ENCODE measurements at places on chromosomes 5 and 9. TPM values are rescaled to one million over a fixed set of nuclear protein-coding genes. Genes with fewer than 3 reads are reported as not detected.
A peak's percentile ranks its signal among the peaks of the same experiment; 100 is the strongest.

DNA sequence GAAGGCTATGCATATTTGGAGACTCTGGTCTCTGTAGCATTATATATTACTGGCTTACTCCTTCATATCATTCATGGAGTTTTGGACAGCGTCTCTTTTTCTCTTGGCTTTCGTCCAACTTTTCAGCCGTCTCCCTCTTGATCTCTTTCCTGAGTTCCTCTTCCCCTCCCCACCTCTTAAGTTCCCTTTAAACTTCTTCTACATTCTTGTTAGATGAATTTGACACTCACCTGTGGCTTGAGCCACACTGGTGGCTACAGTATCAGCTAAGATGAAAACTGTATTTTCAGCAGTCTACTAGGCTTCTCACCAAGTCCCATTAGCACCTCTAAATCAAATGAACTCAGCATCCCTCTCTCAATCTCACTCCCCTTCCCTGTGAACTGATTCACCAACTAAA, 128.1 kb downstream of the STARD4 start:
- no peak for DNase-seq
- H3K27ac ChIP-seq, result no peak overlapping the region
- no peak overlapping the region for H3K4me3 ChIP-seq
- H3K36me3 ChIP-seq, result no peaks in the 10 kb centered on the region
- H3K27me3 ChIP-seq, result no peaks in the 10 kb centered on the region

DNA sequence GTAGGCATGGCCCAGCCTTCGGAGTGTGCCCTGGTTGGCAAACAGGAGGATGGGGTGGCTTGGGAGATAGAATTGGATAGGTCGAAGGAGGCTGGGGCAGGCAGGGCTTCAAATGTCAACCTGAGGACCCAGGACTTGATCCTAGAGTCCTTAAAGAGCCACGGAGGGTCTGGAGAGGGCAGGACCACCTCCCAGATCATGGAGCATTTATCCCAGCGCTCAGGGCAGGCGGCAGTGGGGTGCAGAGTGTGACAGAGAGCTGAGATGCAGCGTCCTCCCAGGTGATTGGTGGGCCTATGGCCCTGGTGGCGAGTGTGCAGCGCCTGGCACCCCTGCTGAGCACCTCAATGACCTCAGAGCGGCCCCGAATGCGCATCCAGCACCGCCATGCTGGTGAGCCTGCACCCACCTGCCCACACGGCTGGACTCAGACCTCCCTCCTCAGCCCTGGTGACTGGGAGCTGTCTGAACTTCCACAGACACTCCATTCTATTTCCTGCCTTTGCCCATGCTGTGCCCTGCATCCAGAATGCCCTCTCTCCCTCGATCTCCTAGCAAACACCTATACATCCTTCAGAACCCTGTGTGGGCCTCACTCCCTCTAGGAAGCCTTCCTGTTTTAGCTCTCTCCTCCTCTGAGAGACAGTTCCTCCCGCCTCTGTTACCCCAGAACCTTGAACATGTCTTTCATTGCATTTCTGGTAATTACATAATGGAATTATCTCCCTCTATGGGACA, 6.3 kb downstream of the ADGRD2 start:
- peaks cover 14% of the 10 kb centered on the region for H3K27me3 ChIP-seq
- no peaks in the 10 kb centered on the region for H3K4me1 ChIP-seq
- H3K27ac ChIP-seq, result no peak overlapping the region
- no peak overlapping the region for H3K4me3 ChIP-seq
- no peaks in the 10 kb centered on the region for H3K36me3 ChIP-seq

- no peaks in the 10 kb centered on the region for H3K4me1 ChIP-seq
- no peaks in the 10 kb centered on the region for H3K27me3 ChIP-seq
- DNase-seq, result no peak
- no peak overlapping the region for H3K27ac ChIP-seq
Observed at GRCh38 chr5:58787987-58788386, 205.1 kb downstream of the RAB3C start.

DNA sequence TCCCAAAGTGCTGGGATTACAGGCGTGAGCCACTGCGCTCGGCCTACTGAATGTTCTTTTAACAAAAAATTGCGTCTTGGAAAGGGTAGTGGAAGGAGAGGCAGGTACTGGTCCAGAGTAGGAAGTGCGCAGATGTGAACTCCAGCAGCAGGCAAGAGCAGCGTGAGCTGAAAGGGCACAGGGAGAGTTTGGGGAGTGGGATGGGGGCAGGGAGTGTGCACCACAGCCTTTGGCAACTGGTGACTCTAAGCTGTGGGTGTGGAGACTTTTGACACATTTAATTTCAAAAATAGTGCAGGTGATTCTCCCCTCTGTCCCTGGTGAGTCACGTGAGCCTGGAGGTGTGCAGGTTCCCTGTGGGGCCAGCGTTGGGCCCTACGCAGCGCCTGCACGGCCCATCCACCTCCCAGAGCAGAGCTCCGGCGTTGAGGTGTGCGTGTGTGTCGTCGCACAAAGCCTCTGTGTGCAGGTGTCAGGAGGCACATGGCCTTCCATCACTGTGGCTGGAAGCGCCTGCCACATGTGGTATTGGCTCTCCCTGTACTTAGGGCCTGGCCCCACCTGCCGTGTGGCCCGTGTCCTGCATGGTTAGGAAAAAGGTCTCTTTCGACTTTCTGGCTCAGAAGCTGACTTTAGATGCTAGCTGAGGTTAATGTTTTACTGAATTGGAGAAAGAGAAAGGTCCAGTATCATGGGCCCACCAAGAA, 11.5 kb downstream of the SQSTM1 start:
- H3K36me3 ChIP-seq, result no peaks in the 10 kb centered on the region
- H3K27ac ChIP-seq, result no peak overlapping the region
- H3K4me1 ChIP-seq, result no peaks in the 10 kb centered on the region
- H3K4me3 ChIP-seq, result no peak overlapping the region

GRCh38 chr9:99820685-99821395, 845 bp upstream of the NR4A3 start:
- peaks cover 7% of the 10 kb centered on the region for H3K4me1 ChIP-seq
- no peaks in the 10 kb centered on the region for H3K36me3 ChIP-seq
- no peaks in the 10 kb centered on the region for H3K27me3 ChIP-seq
- H3K27ac ChIP-seq, result peak overlapping the region; percentile 96
- peak; percentile 73 for DNase-seq
- H3K4me3 ChIP-seq, result peak overlapping the region; percentile 81

- no peak overlapping the region for H3K4me3 ChIP-seq
- no peak for DNase-seq
- no peaks in the 10 kb centered on the region for H3K4me1 ChIP-seq
- peak overlapping the region; percentile 49 for H3K27ac ChIP-seq
- H3K36me3 ChIP-seq, result no peaks in the 10 kb centered on the region
Observed at GRCh38 chr9:134812343-134812673, 68.3 kb upstream of the FCN2 start.

DNA sequence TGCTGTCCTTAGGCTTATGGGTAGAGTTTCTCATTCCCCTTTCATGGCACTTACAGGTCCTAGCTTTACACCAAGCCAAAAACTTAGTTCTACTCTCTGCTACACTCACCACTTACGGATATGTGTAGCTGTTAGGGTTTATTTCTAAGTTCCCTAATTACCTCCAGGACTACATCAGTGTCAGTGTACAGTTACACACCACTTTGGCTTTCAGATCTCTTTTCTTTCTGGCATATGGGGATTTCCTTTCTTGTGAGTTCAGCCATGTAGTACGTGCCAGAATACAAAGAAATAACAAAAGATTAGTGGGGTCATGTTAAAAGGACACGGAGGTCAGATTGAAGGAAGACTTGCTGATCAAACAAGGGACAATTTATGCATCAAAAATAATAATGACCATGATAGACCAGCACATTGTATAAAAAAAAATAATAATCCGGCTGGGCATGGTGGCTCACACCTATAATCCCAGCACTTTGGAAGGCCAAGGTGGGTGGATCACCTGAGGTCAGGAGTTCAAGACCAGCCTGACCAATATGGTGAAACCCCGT, 41.8 kb downstream of the LYRM7 start:
- no peak for DNase-seq
- no peaks in the 10 kb centered on the region for H3K4me1 ChIP-seq

The NTRK2 gene
- total RNA-seq, result 23.2 TPM

DNA sequence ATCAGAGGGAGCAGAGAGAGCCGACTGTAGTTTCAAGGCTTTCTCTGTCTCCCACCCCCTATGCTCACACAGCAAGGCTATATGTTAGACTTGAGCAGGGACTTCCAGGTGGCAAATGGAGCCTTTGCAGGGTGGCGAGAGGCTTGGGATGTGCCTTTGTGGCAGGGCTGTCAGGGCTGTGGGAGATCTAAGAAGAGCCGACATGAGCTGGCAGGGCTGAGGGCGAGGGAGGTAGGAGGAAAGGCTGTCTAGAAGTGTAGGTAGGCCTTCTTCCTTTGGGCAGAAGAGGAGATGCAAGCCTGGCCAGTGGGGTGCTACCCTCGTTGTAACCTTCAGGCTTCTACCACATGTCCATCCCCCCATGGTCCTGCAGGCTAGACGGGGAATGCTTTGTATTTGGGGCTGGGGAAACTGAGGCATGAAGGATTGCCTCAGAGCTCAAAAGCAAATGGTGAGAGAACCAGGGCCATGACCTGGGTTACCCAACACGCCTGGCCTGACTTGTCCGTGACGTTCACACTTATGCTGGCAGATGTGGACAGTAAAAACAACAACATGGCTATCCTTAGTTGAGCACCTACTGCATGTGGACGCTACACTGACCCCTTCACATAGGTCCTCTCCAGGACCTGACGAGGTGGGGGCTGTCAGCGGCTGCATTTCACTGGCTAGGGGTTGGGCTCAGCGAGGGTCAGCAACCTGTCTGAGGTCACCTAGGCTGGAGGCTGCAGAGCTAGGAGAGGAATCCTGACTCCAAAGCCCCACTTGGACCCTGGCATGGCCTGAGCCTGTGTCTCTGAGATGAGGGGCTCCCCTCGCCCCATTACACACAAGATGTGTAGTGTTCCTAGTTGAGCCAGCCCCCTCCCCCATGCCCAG, 15.3 kb downstream of the CXXC5 start:
- no peaks in the 10 kb centered on the region for H3K27me3 ChIP-seq
- no peak overlapping the region for H3K27ac ChIP-seq
- no peaks in the 10 kb centered on the region for H3K36me3 ChIP-seq

DNA sequence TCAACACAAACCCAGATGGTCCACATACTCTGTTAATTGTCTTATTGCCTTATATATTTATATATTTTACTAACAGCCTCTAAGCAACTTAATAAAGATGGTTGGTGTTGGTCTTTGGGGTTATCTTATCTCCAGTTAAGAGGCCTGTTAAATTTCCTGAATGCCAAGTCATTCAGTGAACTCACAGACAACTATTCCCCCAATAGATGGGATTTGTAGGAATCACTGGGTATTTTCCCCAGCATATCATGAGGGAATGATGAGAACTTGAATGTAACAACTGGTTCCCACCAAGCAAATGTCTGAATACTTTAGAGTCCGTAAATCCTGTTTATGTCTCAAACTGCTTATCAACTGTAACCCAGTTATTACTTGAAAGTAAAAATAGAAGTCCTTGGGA, 42.7 kb upstream of the RETREG1 start:
- no peaks in the 10 kb centered on the region for H3K27me3 ChIP-seq
- no peaks in the 10 kb centered on the region for H3K36me3 ChIP-seq
- no peak overlapping the region for H3K4me3 ChIP-seq
- H3K27ac ChIP-seq, result no peak overlapping the region
- H3K4me1 ChIP-seq, result no peaks in the 10 kb centered on the region

GRCh38 chr9:14373336-14373666, 59.4 kb upstream of the NFIB start:
- H3K36me3 ChIP-seq, result no peaks in the 10 kb centered on the region
- no peak overlapping the region for H3K4me3 ChIP-seq
- H3K27ac ChIP-seq, result peak overlapping the region; percentile 71

GRCh38 chr5:111668477-111669414, 88.2 kb downstream of the NREP start:
- no peak overlapping the region for H3K4me3 ChIP-seq
- H3K36me3 ChIP-seq, result no peaks in the 10 kb centered on the region
- DNase-seq, result no peak
- no peaks in the 10 kb centered on the region for H3K4me1 ChIP-seq
- H3K27ac ChIP-seq, result no peak overlapping the region
